Left ventricle myocardium inferior (tissue), 1 donor: ENCODE measurements at places on chromosomes 3 and 15.

DNA sequence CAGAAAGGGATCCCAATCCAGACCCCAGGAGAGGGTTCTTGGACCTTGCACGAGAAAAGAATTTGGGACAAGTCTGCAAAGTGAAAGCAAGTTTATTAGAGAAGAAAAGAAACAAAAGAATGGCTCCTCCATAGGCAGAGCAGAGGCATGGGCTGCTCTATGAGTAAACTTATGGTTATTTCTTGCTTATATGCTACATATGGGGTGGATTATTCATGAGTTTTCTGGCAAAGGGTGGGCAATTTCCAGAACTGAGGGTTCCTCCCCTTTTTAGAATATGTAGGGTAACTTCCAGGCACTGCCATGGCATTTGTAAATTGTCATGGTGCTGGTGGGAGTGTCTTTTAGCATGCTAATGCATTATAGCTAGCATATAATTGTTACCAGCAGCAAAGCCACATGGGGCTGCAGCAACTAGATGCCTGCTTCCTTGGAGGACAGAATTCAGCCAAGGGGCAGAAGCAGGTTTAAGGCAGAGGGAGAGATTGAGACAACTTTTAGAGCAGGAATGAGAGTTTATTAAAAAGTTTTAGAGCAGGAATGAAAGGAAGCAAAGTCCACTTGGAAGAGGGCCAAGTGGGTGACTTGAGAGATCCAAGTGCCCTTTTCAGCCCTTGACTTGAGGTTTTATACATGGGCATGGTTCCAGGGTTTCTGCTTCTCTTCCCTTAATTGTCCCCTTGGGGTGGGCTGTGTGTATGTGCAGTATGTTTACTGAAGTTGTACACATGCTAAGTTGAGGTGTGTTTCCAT, 41.3 kb downstream of the METTL6 start:
- H3K36me3 ChIP-seq: no peaks in the 10 kb centered on the region
- no peak overlapping the region for H3K27ac ChIP-seq
- no peak overlapping the region for H3K4me3 ChIP-seq
- H3K4me1 ChIP-seq: peaks cover 24% of the 10 kb centered on the region

GRCh38 chr3:38117163-38117716, 19.7 kb downstream of the ACAA1 start:
- H3K4me3 ChIP-seq: no peak overlapping the region
- no peaks in the 10 kb centered on the region for H3K27me3 ChIP-seq
- peaks cover 24% of the 10 kb centered on the region for H3K36me3 ChIP-seq

GRCh38 chr3:65732051-65732935, 306.4 kb downstream of the MAGI1 start:
- H3K4me1 ChIP-seq: peaks cover 34% of the 10 kb centered on the region
- no peak overlapping the region for H3K27ac ChIP-seq
- no peaks in the 10 kb centered on the region for H3K27me3 ChIP-seq
- H3K4me3 ChIP-seq: no peak overlapping the region

- peak overlapping the region; percentile 83 for H3K27ac ChIP-seq
- no peak for DNase-seq
- H3K4me3 ChIP-seq: peak overlapping the region; percentile 26
Measured at GRCh38 chr15:49875392-49875791, 243.6 kb downstream of the ATP8B4 start.

DNA sequence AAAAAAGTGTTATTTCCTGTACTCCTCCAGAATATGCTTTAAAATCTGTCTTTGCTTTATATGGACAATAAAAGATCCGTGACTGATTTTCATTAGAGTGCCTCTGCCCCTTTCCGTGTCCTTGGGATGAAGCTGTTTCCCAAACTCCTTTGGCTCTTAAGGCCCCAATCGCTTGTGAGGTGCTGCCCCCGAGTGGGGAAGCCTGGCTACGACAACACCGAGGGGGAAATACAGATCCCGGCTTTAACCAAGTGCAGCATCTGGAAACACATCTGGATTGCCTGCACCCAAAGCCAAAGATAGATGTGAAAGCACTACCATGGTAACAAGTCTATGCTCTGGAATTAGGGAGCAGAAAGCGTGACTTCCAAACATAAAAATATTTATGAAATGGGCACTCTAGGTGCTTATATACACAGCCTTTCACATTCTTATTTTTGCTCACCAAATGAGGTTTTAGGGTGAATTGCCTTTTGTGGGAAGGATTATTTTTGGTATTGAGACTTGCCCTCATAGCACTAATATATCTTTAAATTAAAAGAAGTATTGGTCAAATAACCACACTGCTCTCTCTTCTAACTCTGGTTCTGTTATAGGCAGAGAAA, 40.6 kb upstream of the ADCY5 start:
- DNase-seq: peak; percentile 73
- peaks cover 53% of the 10 kb centered on the region for H3K4me1 ChIP-seq
- H3K27me3 ChIP-seq: no peaks in the 10 kb centered on the region
- peak overlapping the region; percentile 72 for H3K27ac ChIP-seq
- peaks cover 5% of the 10 kb centered on the region for H3K36me3 ChIP-seq

- no peak for DNase-seq
- H3K27ac ChIP-seq: peak overlapping the region; percentile 0
- H3K4me1 ChIP-seq: peaks cover 79% of the 10 kb centered on the region
- no peak overlapping the region for H3K4me3 ChIP-seq
- H3K36me3 ChIP-seq: no peaks in the 10 kb centered on the region
- no peaks in the 10 kb centered on the region for H3K27me3 ChIP-seq
Measured at GRCh38 chr3:71104121-71104541, 479.4 kb downstream of the FOXP1 start.

GRCh38 chr3:132245552-132246142, 71.6 kb upstream of the ACP3 start:
- no peak overlapping the region for H3K4me3 ChIP-seq
- no peak overlapping the region for H3K27ac ChIP-seq
- H3K4me1 ChIP-seq: no peaks in the 10 kb centered on the region
- peaks cover 33% of the 10 kb centered on the region for H3K27me3 ChIP-seq
- no peaks in the 10 kb centered on the region for H3K36me3 ChIP-seq

DNA sequence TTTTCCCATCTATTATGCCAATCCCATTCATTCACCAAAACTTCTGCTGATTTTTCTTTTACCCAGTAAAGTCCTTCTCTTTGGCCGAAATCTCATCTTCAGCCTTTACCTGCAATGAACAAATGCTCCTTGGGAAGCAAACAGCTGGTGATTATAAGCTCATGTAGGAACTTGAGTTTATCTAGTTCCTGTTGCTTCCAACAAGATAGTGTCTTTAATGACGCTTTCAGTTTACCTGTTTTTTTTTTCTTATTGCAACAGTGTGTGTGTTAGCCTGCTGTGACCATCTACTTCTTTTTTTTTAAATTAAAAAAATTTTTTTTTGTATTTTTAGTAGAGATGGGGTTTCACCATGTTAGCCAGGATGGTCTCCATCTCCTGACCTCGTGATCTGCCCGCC, 156.0 kb downstream of the CD47 start:
- H3K4me1 ChIP-seq: peaks cover 2% of the 10 kb centered on the region
- no peak overlapping the region for H3K4me3 ChIP-seq
- no peaks in the 10 kb centered on the region for H3K27me3 ChIP-seq
- DNase-seq: no peak
- H3K27ac ChIP-seq: no peak overlapping the region

GRCh38 chr3:94525043-94525442, 462.2 kb downstream of the NSUN3 start:
- no peak overlapping the region for H3K27ac ChIP-seq
- no peak overlapping the region for H3K4me3 ChIP-seq
- H3K36me3 ChIP-seq: no peaks in the 10 kb centered on the region
- H3K27me3 ChIP-seq: no peaks in the 10 kb centered on the region
- H3K4me1 ChIP-seq: peaks cover 10% of the 10 kb centered on the region
- no peak for DNase-seq

DNA sequence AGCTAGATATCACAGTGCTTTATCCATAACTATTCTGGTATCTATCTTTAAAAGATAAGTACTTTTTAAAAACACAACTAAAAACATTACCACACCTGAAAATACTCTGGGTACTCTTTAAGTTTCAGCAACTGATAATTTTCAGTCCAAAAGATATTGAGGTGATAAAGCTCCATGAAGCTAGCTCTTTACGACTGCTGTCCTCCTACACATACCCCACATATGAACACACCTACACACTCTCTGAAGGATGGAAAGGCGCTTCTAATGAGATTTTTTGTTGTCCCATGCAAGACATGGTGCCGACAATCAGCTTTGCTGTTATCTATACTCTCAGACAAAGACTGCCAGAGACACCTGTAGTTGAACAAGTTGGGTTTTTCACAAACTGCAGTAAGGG, 19.1 kb upstream of the TM4SF4 start:
- H3K36me3 ChIP-seq: no peaks in the 10 kb centered on the region
- H3K27ac ChIP-seq: no peak overlapping the region
- no peak for DNase-seq
- H3K27me3 ChIP-seq: no peaks in the 10 kb centered on the region

GRCh38 chr3:101325393-101326134, 5.2 kb upstream of the IMPG2 start:
- H3K36me3 ChIP-seq: peaks cover 25% of the 10 kb centered on the region
- peaks cover 9% of the 10 kb centered on the region for H3K4me1 ChIP-seq
- no peak overlapping the region for H3K4me3 ChIP-seq
- no peak overlapping the region for H3K27ac ChIP-seq
- DNase-seq: no peak
- no peaks in the 10 kb centered on the region for H3K27me3 ChIP-seq

DNA sequence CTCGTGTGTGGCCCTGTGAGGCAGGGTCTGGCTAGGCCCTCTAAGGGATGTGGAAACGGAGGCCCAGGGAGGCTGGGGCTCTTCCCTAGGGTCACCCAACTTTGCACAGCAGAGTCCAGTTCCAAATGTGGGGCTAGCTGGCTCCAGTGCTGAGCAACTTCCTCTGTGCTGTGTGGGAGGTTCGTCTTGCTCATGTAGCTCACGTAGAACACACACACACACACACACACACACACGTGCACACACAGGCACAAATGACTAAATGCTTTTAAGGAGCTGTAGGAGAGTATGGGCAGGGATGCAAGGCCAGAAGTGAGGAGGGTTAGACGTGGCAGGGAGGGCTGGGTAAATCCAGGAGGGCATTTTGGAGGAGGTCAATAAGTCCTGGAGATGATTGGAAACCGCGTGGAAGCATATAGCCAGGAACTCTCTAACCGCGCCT, 213.8 kb downstream of the RPLP1 start:
- peak; percentile 25 for DNase-seq
- H3K27ac ChIP-seq: no peak overlapping the region
- no peaks in the 10 kb centered on the region for H3K36me3 ChIP-seq
- peaks cover 60% of the 10 kb centered on the region for H3K27me3 ChIP-seq
- H3K4me3 ChIP-seq: no peak overlapping the region

DNA sequence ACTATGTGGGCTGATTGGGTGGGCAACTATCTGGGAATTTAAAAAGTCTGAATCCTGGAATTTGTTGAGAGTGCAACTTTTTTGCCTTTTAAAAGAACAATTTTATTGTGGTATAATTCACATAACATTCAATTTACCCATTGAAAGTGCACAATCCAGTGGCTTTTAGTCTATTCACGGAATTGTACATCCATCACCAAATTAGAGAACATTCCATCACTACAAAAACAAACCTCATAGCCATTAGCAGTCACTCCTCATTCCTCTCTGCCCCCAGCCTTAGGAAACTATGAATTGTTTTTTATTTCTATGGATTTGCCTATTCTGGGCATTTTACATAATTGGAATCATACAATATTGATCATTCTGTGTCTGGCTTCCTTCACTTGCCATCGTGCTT, 101.8 kb upstream of the ALDH1A3 start:
- H3K4me3 ChIP-seq: no peak overlapping the region
- DNase-seq: no peak
- no peaks in the 10 kb centered on the region for H3K4me1 ChIP-seq
- H3K27me3 ChIP-seq: peaks cover 55% of the 10 kb centered on the region
- H3K36me3 ChIP-seq: no peaks in the 10 kb centered on the region

- DNase-seq: no peak
- H3K36me3 ChIP-seq: no peaks in the 10 kb centered on the region
- no peak overlapping the region for H3K4me3 ChIP-seq
- H3K27ac ChIP-seq: no peak overlapping the region
- peaks cover 12% of the 10 kb centered on the region for H3K27me3 ChIP-seq
- no peaks in the 10 kb centered on the region for H3K4me1 ChIP-seq
Measured at GRCh38 chr15:53963801-53964200, 14.4 kb upstream of the UNC13C start.

GRCh38 chr3:30544812-30545211, 61.6 kb upstream of the TGFBR2 start:
- no peak for DNase-seq
- H3K4me3 ChIP-seq: no peak overlapping the region
- H3K27me3 ChIP-seq: no peaks in the 10 kb centered on the region
- peak overlapping the region; percentile 47 for H3K27ac ChIP-seq

GRCh38 chr15:94075349-94075748, 156.0 kb upstream of the MCTP2 start:
- no peaks in the 10 kb centered on the region for H3K36me3 ChIP-seq
- H3K27me3 ChIP-seq: peaks cover 20% of the 10 kb centered on the region
- peak; percentile 76 for DNase-seq
- H3K4me3 ChIP-seq: no peak overlapping the region
- H3K4me1 ChIP-seq: peaks cover 3% of the 10 kb centered on the region
- peak overlapping the region; percentile 66 for H3K27ac ChIP-seq

DNA sequence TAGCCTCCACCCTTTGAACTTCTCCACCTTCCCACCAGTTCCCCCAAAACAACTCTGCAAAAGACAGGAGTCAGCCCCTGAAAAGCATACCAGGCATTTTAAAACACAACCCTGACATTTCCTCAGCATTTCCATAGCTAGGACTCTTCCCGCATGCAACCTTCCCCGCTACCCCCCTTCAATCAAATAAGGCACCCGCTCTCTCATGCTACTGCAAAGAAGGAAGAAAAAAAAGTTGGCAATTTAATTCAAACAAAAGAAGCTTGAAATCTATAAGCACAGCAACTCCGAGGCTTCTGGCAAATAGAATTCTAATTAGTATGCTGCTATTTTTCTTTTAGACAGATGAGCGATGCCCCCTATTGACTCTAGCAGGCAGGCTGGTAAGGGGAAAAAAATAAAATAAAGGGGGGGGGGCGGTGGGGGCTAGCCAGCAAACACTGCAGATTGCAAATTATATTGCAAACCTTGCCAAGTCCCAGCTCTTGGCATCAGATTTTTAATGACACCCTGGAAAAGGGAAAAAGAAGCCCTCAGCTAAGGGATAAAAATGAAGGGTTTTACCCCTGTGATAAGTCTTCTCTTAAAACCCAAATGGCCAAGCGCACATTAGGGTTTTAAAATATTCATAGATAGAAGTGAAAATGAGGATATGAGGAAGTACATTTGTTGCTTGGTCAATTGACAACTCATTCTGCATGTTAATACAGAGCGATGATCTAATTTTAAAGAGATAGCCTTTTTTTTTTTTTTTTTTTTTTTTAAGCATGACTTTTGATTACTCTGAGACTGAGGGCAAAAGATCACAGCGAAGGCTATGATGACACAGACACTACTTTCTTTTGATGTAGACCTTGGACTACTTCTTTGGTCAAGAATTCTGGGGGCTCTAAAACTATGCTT, 255.2 kb downstream of the NR2F2 start:
- no peak overlapping the region for H3K27ac ChIP-seq
- no peak for DNase-seq
- no peaks in the 10 kb centered on the region for H3K36me3 ChIP-seq
- H3K4me3 ChIP-seq: no peak overlapping the region

GRCh38 chr3:71003511-71003910, 580.0 kb downstream of the FOXP1 start:
- no peak overlapping the region for H3K4me3 ChIP-seq
- H3K4me1 ChIP-seq: peaks cover 69% of the 10 kb centered on the region
- DNase-seq: no peak
- no peak overlapping the region for H3K27ac ChIP-seq
- no peaks in the 10 kb centered on the region for H3K27me3 ChIP-seq
